ENCODE measurements at places on chromosomes 13 and 19.

- DNase-seq, result no peak
These were observed 27.0 kb upstream of the TPT1 start for GRCh38 chr13:45368005-45368404.

DNA sequence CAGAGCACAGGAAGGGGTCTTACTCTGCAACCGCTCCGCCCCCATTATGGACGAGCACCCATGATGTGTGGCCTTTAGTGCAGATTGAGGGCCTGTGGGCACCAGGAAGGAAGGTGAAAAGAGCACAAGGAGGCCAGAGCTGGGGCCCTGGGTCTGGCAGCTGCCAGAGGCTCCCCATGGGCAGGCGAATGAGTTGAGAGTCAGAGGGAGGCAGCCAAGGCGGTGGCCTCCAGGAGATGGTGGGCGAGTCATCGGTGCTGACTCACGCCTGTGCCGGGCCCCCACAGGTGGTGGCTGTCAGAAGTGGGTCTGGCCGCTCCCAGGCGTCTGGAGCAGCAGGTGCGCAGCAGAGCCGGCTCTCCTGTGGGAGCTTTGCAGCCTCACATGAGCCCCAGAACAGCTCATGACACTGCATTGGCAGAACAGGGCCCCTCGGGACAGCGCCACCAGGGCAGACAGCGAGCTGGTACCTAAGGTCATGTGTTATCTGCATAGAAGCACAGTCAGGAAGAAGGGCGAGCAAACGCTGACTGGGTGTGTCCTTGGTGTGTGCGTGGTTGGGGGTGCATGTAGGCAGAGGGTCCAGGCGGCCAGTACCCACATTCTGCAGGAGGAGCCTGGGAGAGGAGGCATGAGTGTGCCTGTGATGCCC, 68.8 kb downstream of the CHST8 start:
- DNase-seq, result no peak

DNA sequence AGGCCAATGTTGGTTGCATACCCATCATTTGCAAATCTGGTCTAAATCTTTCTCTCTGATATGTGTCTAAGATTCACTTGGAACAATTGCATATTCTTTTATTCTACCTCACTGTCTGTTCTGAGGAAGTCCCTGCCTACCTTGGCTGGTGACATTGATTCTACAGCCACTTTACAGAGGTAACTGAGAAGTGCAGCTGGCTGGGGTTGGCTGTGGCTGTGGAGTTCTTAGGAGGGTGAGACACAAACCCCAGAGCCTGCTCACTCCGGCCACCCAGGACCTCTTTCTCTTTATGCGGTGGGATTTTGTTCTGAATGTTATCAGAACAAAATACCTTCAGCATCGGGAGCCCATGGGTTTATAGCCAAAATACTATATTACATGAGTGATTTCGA, 54.5 kb upstream of the IRS2 start:
- no peak for DNase-seq

DNA sequence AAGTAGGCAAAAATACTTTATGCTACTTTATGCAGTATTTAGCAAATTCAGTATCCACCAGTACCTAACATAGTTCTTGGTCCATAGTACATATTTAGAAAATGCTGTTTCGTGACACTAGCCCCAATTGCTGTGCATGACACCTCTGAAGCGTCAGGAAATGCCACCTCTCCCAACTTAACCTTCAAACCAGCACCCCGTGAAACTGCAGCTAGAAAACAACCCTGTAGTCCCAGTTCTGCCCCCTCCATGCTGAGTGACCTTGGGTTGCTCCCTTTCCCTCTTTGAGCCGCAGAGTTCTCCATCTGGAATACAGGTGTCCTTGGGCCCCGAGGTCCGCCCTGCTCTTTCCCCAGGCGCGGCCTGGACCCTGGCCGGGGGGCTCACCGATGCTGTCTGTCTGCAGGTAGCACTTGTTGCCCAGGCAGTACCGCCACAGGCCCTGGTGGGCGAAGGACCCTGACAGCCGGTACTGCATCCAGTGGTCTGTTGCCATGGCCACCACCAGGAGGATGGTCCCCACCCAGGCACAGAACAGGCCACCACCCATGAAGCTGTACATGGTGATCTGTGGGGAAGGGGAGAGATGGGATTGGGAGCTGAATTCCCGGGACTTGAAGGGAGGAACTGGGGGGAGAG, 773 bp downstream of the LIM2 start:
- DNase-seq, result no peak

GRCh38 chr13:41122838-41123237, 9.8 kb downstream of the KBTBD6 start:
- DNase-seq, result no peak

GRCh38 chr19:33388231-33388724, 14.8 kb downstream of the CEBPG start:
- no peak for DNase-seq

DNA sequence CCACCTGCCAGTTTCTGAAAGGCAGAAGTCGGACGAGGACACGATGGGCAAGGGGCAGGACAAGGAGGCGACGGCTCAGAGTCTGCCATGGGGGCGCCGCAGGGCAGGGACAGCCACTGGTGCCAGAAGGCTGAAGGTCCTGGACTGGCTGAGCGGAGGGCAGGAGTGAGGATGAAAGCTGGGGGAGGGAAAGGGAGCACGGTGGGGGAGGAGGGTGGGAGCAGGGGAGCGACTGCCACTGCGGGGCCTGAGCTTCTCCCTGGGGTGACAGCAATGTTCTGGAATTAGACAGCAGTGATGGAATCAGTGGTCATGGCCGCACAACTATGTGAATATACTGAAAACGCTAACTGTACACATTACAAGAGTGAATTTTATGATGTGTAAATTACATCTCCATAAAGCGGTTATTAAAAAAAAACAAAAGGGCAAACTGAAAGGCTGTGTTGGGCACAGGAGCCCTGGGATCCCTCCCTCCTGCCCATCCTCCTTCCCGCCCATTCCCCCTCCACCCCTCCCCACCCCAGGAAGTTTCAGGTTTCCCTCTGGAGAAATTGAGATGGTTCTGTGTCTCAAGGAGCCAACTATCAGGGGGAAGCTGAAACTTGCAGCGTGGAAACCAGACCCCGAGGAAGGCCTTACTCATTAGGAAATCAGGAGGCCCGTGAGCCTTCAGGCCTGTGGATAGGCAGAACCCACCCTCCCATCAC, 15.9 kb downstream of the MLLT1 start:
- no peak for DNase-seq

DNA sequence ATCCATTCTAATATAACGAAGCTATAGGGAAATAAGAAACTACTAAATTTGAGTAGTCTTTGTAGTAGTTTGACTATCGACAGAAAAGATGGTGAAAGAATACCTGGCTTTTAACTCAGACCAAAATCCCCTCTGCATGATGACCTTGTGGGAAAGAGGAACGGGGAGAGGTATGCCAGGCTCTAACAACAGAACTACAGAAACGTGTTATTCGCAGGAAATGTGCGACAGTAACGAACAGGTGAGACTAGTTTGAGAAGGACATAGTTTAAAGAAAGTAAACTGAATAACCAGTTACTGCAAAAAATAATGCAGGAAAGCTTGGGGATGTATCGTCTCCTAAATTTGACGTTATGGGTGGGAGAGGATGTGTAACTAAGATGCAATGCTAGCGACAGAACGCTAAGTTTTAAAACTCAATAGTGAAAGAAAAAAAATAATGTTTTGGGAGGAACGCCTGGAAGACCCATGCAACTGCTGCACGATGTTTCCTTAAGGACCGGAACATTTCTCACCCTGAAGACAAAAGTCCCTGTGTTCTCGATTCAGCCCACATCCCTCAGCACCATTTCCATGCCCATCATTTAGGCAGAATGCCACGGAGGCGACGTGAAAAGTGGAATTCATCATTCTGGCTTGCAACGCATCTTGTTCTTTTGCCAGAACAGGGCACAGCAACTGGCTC, 1.6 kb upstream of the RAP2A start:
- no peak for DNase-seq

- DNase-seq, result no peak
These were observed 3.9 kb upstream of the TMPRSS9 start for GRCh38 chr19:2356036-2356646.

GRCh38 chr13:30752201-30752797, 17.0 kb downstream of the ALOX5AP start:
- no peak for DNase-seq

DNA sequence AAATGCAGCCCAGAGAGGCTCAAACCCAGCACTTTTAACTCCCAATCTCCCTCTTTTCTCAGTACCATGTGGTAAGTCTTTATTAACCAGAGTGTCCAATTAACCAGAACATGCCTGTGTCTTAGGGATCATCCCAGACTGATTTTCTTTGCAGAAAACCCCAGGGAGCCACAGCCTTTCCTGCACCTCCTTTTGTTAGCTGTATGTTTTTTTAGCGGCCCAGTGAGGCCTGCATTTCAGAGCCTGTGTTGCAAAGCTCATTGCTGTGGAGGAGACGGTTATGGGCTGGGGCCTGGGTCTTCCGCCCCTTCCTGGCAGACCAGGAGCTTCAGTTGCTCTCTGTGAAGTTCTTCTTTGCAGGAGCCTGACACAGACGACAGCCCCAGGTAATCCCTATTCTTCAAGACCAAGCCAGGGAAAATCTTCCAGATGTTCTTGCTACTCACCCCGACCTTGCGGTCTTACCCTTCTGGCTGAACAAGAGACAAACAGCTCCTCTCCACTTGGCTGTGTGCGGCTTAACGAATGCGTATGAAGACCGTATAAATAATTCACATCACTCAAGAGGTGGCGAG, 70.7 kb upstream of the TSHZ3 start:
- no peak for DNase-seq

DNA sequence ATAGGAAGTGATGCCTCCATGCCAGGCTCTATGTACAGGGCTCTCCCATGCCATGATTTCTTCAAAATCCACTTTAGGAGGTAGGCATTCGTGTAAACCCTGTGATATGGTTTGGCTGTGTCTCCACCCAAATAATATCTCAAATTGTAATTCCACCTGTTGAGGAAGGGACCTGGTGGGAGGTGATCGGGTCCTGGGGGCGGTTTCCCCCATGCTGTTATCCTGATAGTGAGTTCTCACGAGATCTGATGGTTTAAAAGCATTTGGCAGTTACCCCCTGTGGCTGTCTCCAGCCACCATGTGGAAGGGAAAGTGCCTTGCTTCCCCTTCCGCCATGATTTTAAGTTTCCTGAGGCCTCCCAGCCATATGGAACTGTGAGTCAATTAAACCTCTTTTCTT, 8.1 kb downstream of the SARS2 start:
- DNase-seq, result no peak

DNA sequence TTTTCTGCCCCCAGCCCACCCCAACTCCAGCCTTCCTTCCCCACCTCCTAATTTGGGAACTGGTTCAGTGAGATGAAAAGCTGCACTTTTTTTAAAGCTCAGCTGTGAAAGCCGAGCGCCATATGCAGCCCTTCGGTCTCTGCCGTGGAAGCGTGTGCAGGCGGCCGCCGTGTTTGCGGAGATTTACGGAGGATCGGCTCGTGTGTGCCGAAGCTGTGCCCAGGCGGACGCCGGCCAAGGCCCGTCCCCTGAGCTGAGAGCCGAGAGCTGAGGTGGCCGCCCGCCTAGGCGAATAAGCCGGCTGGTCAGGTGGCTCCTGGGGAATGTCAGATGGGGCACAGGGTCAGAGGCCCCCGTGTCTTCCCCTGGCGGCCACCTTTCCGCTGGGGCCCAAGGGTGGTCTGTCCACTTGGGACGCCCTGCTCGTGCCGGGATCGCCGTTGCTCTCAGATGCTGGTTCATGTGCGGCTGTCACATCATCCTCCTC, 78.7 kb downstream of the ZNF536 start:
- no peak for DNase-seq

GRCh38 chr13:31011901-31012654, 79.6 kb downstream of the TEX26 start:
- no peak for DNase-seq

- DNase-seq, result no peak
These were observed 21.0 kb upstream of the SPRY2 start for GRCh38 chr13:80361883-80362327.

GRCh38 chr19:40312533-40312932, 27.4 kb upstream of the AKT2 start:
- no peak for DNase-seq

DNA sequence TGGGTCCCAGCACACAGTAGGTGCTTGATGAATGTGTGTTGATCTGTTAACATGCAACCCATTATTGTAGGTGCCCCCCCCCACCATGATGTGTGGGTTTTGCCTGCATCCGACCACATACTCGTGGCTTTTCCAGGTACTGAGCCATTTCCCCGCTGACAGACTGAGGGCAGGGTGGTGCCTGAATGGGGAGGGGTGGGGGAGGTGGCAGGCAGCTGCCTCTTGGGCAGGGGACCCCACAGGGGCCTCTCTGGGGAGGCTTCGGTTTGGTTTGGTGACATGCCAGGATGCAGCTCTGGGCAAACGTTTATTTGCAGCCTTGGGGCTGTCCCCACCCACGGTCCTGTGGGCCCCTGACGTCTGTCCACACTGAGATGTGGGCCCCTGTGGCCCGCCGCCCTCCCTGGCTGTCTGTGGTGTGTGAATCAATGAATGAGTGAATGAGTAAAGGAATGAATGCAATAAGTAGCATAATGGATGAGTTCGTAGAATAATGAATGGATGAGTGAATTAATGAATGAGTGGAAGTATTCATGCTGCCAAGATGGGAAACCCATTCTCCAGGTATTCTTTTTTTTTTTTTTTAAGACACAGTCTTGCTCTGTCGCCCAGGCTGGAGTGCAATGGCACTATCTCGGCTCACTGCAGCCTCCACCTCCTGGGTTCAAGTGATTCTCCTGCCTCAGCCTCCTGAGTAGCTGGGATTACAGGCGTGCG, 9.0 kb upstream of the JUND start:
- no peak for DNase-seq

GRCh38 chr19:56167064-56167578, 8.7 kb upstream of the GALP start:
- no peak for DNase-seq

DNA sequence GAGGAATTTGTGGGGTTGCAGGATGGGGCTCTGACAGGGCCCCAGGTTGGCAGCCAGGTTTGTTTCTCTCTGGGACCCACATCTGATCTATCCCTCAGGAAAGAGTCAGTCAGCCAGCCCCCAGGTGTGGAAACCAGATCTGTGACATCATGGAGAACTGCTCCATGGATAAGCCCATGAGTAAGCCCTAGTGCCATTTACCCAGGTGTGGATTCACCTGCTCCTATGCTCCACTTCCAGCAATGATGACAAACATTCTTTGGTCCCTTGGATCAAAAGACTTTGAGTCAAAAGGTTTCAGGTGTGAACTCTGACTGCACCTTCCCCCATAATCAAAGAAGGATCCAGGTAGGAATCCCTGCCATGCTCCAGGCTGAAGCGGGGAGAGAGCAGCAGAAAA, 26.9 kb upstream of the IGFL4 start:
- DNase-seq, result no peak

DNA sequence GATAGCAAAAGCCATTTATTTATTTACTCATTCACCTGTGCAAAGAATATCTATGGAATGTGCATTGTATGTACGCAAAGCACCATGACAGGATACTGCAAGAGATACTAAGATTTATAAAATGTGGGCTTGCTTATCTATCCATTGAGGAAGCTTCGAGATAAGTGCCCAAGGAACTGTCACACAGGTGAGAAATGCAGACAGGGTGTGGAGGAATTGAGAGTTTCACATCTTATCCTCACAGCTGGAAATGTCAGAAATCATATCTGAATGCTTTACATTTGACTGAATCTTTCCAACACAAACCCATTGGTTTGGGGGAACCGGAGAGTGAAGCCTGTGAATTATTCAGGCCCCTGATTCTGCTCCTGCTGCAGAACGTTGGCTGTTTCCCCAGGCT, 113.0 kb downstream of the SLC7A1 start:
- no peak for DNase-seq
